ENCODE measurements at places on chromosomes 13 and 19. TPM values are rescaled to one million over a fixed set of nuclear protein-coding genes. Genes with fewer than 3 reads are reported as not detected.

BEST2 gene
- total RNA-seq, result not detected

ZNF526 gene
- 18.8 TPM for total RNA-seq

ZNF541 gene
- total RNA-seq, result not detected

DMKN gene
- 31.1 TPM for total RNA-seq

FXYD1 gene
- total RNA-seq, result 0.47 TPM

FBN3 gene
- total RNA-seq, result not detected

KIR2DL1 gene
- total RNA-seq, result not detected

RASIP1 gene
- total RNA-seq, result 0.43 TPM

ZNF69 gene
- not detected for total RNA-seq

ERICH4 gene
- total RNA-seq, result not detected

LILRA1 gene
- total RNA-seq, result not detected

ZNF808 gene
- 0.31 TPM for total RNA-seq

RFPL4A gene
- total RNA-seq, result 0.38 TPM

PABPC3 gene
- total RNA-seq, result 0.12 TPM

TUBA3C gene
- total RNA-seq, result not detected

SLC1A6 gene
- total RNA-seq, result not detected

C19orf67 gene
- not detected for total RNA-seq

URAD gene
- not detected for total RNA-seq

SIGLEC5 gene
- total RNA-seq, result not detected

KIR2DL3 gene
- not detected for total RNA-seq

OR10H1 gene
- total RNA-seq, result not detected

NOVA2 gene
- total RNA-seq, result 0.12 TPM

LRRC63 gene
- total RNA-seq, result not detected

TTC9B gene
- 0.79 TPM for total RNA-seq

ICAM5 gene
- 0.61 TPM for total RNA-seq

KCNRG gene
- total RNA-seq, result 0.42 TPM

ACP5 gene
- 0.29 TPM for total RNA-seq

FBXO27 gene
- 7.7 TPM for total RNA-seq

ELSPBP1 gene
- total RNA-seq, result not detected

LIM2 gene
- not detected for total RNA-seq

ZNF382 gene
- total RNA-seq, result 0.03 TPM

KLF2 gene
- 10.0 TPM for total RNA-seq

ATP8A2 gene
- total RNA-seq, result not detected

SGCG gene
- total RNA-seq, result not detected

WDR62 gene
- total RNA-seq, result 21.2 TPM

ZNF677 gene
- total RNA-seq, result not detected

IGFL2 gene
- total RNA-seq, result 0.84 TPM

ZNF432 gene
- 1.5 TPM for total RNA-seq

ZNF730 gene
- total RNA-seq, result not detected

CYP4F8 gene
- total RNA-seq, result not detected

GPR183 gene
- total RNA-seq, result not detected

ZNF415 gene
- not detected for total RNA-seq

RXFP2 gene
- not detected for total RNA-seq

GSX1 gene
- total RNA-seq, result not detected

DPF1 gene
- 4.3 TPM for total RNA-seq

SETDB2 gene
- 1.9 TPM for total RNA-seq

CGB7 gene
- 0.80 TPM for total RNA-seq

GAS6 gene
- 7.9 TPM for total RNA-seq

CEACAM6 gene
- 27.1 TPM for total RNA-seq

SERTM1 gene
- not detected for total RNA-seq

CYP2A6 gene
- not detected for total RNA-seq

GJB2 gene
- total RNA-seq, result 0.98 TPM

COL4A1 gene
- 87.5 TPM for total RNA-seq

CALR gene
- total RNA-seq, result 606 TPM

OR7G1 gene
- not detected for total RNA-seq

TBXA2R gene
- 0.71 TPM for total RNA-seq

CNFN gene
- total RNA-seq, result 39.7 TPM

ZNF709 gene
- total RNA-seq, result 0.04 TPM
